ENCODE measurements at places on chromosomes 1 and 21.

DNA sequence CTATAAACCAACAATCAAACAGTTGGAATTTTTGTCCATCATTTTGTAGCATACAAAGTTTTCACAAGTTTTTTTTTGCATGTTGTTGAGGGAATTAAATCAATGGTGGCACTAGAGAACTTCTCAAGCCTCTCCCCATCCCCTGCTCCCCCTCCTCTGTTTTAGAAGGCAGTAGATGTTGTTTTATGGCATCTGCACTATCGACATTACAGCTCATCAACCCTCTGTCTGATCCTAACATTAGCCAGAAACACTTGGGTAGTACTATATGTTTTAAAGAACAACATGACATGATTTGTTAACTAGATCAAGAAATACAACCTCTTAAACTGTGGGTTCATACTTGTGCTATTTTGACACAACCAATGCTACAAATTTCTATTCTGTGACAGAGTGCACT, 306.5 kb upstream of the NR5A2 start:
- no peak for DNase-seq

DNA sequence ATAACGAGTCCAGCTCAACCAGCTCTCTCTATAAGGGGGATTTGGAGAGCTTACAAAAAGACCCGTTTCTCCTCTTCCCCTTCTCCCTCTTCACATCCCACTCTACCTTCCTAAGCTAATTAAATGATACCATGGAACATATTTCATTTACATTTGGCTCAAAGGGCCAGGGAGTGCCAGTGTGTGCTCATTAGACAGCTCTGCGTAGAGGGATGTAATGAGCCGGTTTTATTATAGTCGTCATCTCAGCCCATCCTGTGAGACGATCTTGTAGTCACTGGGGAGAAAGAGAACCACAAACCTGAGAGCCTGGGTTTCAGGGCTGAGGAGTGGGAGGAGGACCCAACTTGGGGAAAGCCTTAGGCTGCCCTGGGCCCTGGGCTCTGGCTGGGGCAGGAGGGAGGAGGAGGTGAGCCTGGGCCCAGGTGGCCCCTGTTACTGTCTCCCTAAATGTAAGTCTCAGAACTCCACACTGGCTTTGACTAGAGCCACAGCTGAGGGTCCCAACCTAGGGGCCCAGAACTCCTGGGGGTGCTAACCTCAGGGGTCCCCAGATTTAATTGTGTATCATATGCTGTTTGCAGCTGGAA, 354.6 kb downstream of the MATN1 start:
- no peak for DNase-seq

- DNase-seq = no peak
These were observed 13.5 kb downstream of the CYP4B1 start for GRCh38 chr1:46812065-46812963.

DNA sequence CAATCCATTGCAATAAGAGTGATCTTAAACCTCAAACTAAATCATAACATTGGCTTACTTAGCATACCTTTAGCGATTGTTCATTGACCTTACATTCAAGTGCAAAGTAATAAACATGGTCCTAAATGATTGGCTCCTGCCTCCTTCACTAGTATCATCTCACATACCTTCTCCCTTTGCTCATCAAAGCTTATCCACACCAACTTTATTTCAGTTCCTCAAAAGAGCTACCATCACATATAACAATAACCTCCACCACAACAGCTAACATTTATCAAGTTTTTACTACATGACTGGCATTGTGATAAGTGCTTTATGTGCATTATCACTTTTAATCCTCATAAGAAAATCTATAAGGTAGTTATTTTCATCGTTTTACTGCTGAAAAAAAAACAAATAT, 198.8 kb downstream of the COL24A1 start:
- DNase-seq = no peak

DNA sequence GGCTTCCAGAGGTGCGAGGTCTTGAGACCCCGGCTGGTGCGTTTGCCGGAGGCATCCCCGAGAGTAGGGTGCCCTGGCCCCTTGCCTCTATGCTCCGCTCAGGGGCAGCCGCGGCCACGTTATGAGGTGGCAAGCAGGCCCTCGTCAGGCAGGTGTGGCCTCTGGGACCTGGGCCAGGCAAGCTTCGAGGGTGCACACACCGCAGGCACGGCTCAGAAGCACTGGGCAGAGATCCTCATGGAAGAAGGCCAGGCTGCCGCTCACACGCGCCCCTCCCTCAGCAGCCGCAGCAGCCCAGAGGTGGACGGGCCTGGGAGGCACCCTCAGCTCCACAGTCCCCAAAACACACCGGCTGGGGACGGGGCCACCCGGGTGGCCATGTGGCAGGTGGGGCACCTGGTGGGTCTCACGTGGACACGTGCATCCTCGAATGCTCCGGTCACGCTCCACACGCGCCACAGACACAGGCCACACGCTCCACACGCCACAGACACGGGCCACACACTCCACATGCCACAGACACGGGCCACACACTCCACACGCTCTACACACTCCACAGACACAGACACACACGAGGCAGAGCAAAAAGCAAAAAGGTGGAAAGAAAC, 6.5 kb downstream of the SDF4 start:
- DNase-seq = no peak

GRCh38 chr1:4086921-4087320, 186.8 kb upstream of the C1orf174 start:
- no peak for DNase-seq

DNA sequence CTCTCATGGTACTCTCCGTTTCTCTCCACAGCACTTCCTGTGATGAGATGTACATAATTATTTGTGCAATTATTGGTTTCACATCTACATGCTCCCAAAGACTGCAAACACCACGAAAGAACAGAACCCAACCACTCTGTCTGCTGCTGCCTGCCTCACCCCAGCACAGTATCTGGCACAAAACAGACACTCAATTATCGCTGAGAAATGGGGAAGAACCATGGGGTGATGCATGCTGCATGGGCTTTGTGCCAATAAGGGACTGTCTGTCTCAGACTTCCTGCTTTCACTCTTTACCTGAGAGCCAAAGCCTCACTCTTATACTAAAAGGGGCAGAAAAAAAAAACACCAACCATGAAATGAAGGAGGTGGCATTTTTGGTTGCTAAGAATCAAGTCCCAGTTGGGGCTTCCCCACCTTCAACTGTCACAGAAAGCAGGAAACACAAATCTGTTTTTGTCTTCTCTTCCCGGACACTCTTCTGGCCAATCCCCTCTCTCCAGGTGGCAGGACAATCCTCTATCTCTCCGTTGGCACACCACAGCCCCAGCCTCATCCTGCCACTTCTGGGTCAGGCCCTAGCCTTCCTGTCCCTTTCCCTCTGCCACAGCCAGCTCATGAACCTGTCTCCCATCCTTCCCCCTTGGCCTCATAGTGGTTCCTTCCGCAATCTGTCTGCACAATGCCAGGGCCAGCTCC, 82.0 kb downstream of the TGFBR3 start:
- no peak for DNase-seq

GRCh38 chr21:38438462-38438893, 59.8 kb downstream of the ERG start:
- no peak for DNase-seq

GRCh38 chr1:221865808-221866207, 123.9 kb upstream of the DUSP10 start:
- no peak for DNase-seq

- no peak for DNase-seq
These were observed 461.4 kb downstream of the SIPA1L2 start for GRCh38 chr1:232168508-232168907.

DNA sequence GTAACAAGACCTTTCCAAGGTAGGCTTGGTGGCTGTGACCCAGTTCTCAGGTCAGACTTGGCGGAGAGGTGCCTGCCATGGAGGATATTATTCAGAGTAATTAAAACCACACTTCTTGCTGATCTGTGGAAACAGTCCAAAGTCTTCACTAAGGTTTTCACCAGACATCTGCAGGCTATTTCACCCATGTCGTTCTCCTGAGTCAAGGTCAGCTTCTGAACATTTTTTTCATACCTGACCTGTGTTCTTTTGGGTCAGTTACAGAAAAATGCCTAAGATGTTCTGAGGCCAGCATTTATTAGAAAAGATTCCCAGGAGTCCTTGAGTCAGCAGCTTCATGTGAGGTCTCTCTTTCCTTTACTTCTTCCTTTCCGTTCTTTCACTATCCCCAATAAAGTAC, 54.9 kb downstream of the RGL1 start:
- no peak for DNase-seq

- no peak for DNase-seq
These were observed 720.6 kb downstream of the RWDD3 start for GRCh38 chr1:95954585-95954984.

DNA sequence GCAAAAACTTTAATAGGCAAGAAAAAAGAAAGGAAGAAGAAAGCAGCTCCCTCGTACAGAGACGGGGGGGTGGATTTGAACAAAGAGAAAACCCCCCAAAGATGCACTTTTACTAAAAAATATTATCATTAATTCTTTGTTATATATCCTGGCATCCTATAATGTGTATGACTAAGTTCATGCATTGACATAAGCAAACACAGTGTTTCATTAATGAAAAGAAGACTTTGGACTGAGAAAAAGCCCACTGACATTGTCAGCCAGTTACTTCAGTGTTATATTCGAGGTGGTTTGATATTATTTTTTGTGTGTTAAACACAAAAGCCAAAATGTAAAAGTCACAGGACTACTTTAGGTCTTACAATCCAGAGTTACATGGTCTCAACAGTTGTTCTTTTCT, 110.1 kb upstream of the DPYD start:
- no peak for DNase-seq

GRCh38 chr1:89640440-89640839, 7.5 kb downstream of the LRRC8C start:
- DNase-seq = no peak

DNA sequence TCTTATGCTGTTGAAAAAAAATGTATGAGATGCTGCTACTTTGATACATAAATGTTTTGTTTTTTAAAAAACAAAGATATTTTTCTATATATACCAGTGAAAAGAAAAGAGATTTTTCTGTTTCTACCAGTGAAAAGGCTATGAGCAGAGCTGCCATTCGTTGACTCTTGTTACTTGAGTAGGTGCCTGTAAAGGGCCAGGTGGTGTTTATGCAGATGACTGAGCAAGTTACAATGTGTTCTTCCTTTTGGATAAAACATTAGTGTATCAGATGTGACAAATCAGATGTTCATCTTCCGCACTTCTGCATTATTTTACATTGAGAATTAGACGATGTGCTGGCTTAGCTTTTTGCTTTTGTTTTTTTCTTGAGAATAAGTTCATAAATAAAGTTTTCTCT, 45.4 kb downstream of the BARHL2 start:
- no peak for DNase-seq

DNA sequence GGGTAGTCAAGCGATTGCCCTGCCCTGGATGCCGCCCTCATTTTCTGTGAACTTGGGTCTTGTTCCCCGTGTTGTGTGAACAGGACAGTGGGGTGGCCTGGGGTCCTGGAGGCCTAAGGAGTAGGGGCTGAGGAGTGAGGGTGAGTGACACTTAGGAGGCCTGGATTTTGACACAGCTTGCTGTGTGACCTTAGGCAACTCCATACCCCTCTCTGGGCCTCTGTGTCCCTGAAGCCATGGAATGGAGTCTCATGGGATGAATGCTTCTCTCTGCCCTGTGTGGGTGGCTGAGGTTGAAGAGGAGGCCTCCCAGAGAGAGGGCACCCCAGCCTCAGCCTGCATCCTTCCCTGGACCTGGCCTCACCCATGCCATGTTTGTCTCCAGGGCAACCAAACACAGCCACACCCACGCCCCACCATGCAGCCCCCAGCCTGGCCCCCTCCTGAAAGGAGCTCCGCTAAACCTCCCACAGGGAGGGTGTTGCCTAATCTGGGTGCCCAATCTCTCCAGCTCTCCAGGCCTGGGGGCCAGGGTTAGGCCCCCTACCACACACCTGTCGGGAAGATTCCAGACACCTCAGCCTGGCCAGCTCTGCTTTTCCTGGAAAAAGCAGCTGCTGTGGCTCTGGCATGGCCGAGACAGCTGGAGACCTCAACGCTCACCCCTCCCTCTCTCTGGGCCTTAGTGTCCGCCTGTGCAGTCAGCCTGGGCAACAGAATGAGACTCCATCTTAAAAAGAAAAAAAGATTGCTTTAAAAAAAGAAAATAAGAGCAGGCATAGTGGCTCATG, 9.9 kb downstream of the MYOM3 start:
- DNase-seq = no peak

DNA sequence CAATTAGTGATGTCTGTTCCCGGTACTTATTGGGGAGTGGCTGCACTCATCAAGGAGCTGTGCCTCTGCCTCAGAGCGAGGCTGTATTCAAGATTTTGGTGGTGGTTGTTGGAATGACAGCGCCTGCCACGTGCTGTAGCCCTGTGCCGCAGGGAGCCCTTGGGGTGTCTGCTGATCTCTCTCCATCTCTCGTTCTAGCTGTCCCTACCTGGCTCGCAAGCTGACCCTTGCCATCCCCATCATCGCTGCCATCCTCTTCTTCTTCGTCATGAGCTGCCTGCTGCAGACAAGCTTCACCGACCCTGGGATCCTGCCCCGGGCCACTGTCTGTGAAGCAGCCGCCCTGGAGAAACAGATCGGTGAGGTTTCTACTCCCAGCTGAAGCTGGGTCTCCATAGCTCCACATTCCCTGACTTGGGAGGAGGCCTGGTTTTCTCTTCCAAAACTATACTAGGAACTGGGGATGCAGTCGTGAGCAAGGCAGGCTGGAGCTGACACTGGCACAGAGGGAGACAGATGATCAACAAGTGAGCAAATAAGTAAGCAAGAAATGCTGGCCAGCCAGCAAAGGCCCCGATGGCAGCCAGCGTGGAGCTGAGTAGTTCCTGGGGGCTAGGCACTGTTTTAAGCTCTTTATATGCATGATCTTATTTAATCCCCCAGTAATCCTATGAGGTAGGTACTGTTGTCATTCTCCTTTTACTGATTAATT, 5.9 kb downstream of the ZDHHC18 start:
- no peak for DNase-seq

DNA sequence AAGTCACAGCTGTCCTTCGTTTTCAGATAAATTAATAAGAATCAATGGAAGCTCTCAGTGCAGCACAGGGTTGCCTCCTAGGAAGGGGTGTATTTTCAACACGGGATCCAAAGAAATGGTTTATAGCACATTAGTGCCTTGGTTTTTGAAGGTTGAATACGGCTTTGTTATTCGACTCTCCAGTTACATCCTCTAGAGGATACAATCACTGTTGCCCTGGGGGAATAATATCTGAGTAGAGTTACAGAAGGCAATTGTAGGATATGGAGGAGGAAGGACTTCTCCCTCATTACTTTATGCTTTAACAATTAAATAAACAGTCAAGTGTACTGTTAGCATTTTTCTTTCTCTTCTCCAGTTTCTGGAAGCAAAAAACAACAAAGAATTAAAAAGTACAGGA, 14.3 kb upstream of the ZNF326 start:
- DNase-seq = no peak
